ENCODE measurements at places on chromosomes 6 and 20.
A peak's percentile ranks its signal among the peaks of the same experiment; 100 is the strongest.

GRCh38 chr6:119620846-119621555 is 271.4 kb upstream of the MAN1A1 start:
- DNase-seq: no peak

GRCh38 chr6:111573892-111574797 is 31.5 kb downstream of the TRAF3IP2 start:
- no peak for DNase-seq

- DNase-seq: no peak
Observed at GRCh38 chr6:39499053-39499452, 176.6 kb upstream of the KCNK16 start.

- peak; percentile 81 for DNase-seq
Observed at GRCh38 chr6:27902335-27903314, 9.6 kb downstream of the OR2B2 start.

- DNase-seq: no peak
Observed at GRCh38 chr6:162864911-162865310, 137.1 kb downstream of the PACRG start.

DNA sequence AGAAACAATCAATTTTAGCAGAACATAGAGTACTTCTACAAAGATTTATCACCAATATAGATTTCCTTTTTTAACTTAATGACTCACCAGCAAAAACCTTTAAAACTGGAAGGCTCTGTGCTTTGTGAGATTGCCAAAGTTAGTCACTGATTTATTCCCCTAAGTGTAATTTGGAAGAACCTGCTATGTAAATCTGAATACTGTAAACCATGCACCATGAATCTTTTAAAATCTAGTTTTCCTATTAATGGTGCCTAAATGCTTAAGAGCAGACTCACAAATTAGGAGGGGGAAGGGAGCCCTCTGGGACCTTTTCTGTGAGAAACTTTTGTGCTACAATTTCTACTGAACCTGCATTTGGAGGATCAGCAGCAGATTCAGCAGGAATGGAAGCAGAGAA is 57.8 kb upstream of the PNRC1 start:
- no peak for DNase-seq

DNA sequence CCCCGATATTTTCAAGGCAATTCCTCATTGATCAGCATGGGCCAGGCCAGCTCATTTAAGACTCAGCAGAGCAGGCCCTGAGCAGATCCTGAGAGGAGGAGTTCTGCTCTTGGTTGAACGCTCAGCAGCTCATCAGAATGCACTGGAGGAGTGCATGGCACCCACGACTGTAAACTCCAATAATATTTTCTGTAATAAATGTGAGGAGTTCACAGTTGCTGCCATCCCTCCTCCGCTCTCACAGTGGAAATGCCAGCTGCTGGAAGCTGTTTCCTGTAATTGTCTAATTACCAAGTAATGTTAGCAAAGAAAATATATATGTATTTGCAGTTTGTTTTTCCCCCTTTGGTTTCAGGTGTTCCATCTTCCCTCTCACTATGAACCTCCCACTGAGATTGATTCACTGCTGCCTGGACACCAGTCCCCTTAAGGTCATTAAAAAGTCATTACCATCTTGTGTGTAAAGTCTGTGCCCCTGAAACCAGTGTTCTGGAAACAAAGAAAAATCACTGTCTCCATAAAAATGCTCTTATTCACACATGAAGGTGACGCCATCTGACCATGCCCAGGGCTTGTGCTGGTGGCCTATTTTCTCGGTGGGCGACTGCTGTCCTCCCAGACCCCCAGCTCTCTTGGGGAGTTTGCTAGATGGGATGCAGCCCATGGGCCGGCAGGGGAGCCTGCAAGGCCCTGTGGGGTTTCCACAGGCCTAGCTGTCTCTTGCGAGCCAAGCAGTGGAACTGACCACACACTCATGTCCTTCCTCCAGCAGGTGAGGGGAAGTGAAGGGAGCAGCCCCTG is 374.2 kb downstream of the ZFAND3 start:
- DNase-seq: no peak

- no peak for DNase-seq
Observed at GRCh38 chr6:111646942-111647341, 41.3 kb upstream of the TRAF3IP2 start.

DNA sequence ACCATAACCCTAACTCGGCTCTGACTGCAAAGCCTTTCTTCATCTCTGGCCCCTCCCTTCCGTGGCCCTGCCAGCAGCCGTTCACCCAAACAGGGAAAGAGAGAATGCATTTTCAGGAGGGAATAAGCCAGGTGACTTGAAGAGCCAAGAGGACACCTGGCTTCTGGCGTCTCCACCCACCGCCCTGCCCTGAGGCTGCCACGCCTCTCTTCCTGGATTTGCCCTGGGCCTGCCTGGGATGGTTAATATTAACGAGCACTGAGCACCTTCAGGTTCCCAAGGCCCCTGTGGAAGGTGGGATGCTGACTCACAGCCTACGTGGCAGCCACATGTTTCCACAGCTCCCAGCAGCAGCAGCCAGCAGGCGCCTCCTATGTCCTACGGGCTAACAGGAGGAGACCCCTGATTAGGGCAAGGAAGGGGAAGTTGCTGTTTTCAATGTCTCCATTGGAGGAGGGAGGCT is 138.0 kb upstream of the RREB1 start:
- DNase-seq: no peak

GRCh38 chr20:54909702-54910101 is 434.3 kb downstream of the DOK5 start:
- DNase-seq: no peak

DNA sequence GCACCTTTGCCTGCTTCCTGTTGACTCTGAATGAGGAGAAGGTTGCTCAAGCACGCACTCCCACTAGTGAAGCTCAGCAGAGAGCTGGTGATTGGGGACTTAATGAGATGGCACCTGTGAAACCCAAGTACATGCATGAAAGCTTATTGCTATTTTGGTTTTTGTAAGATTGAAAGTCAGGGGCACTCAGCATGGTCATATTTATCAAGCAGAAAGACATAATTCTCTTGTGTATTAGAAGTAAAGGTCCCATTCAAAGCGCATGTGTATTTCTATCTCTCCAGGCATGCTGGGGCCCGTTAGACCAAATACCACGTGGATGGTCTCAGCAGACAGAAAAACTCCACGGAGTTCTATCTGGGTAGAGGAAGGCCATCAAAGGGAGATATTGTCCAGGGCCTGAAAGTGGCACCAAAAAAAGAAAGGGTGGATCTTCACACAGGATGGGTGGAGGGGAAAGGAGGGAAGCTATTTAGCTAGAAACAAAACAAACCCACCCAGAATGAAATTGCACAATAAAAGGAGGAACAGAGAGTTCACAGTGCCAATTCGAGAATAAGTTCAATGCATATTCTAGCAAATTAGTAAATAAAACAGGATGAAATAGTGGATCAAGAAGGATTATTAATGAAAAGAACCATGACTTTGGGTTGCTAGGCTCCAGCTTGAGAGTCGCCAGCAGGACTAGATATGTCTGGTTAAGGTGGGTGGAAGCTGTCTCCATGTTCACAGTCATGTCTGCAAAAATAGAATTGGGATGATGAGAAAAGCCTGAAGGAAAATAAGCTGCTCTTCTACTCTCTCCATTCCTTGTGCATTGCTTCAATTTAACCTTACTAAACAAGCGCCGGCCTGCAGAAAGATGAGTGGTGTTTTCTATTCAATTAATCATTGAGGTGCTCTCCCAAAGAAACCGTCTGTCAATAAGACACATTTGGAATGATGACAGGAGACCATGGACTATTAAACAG is 224.9 kb upstream of the DTNBP1 start:
- no peak for DNase-seq

DNA sequence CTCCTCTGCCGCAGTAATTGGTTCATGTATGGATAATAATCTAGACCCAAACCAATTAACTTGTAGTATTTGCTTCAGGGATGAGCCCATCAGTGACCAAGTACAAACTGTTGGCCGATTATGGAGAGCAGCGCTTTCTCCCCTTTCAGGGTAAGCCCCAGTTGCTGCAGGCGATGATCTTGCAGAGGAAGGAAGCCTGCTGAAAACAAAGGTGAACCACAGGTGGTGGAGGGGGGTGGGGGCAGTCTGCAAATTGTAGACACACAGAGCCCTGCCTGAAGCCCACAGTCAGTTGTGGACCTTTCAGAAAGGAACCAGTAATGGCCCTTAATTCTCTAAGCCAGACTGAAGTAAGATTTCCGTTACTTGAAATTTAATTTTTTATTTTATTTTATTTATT is 167.9 kb upstream of the JARID2 start:
- peak; percentile 57 for DNase-seq

GRCh38 chr6:100465701-100466409 is 1.1 kb upstream of the SIM1 start:
- no peak for DNase-seq

DNA sequence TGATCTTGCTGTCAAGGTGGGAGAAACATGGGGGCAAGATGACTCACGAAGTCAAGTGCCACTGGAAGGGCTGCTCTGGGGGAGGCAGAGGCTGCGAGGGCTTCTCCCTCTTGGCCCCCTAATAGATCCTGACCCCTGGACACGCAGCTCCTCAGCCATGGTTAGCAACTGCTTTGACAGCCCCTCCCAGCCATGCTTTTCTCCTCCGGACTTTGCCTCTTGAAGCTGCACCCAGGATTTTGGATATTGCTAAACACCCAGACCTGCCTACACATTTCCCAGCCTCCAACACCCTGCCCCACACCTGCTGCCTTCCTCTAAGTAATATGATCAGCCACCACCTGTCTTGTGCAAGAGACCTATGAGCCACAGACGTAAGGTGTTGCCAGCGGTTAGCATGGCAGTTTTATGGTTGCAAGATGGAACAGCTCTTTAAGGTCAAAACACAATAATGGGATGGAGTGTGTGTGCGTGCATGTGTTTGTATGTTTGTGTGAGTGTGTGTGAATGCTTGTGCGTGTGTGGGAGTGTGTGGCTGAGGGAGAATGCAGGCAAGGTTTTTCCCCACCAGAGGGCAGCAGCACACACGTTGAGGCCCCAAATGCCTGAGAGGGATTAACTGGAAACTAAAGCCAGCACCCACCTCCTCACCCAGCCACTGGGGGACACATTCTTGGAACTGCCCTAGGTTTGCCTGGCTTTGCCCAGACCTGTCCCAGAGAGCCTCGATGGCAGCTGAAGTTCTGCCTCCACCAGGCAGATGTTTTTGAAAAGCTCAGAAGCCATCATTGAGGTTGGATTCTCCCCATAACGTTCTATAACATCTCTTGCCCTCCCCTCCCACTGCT is 2.5 kb downstream of the IP6K3 start:
- DNase-seq: peak; percentile 57

- DNase-seq: no peak
Observed at GRCh38 chr20:43968341-43969000, 53.8 kb downstream of the TOX2 start.

- no peak for DNase-seq
Observed at GRCh38 chr6:53390010-53390409, 41.3 kb upstream of the ELOVL5 start.

- no peak for DNase-seq
Observed at GRCh38 chr20:33687370-33687915, 1.3 kb upstream of the E2F1 start.

DNA sequence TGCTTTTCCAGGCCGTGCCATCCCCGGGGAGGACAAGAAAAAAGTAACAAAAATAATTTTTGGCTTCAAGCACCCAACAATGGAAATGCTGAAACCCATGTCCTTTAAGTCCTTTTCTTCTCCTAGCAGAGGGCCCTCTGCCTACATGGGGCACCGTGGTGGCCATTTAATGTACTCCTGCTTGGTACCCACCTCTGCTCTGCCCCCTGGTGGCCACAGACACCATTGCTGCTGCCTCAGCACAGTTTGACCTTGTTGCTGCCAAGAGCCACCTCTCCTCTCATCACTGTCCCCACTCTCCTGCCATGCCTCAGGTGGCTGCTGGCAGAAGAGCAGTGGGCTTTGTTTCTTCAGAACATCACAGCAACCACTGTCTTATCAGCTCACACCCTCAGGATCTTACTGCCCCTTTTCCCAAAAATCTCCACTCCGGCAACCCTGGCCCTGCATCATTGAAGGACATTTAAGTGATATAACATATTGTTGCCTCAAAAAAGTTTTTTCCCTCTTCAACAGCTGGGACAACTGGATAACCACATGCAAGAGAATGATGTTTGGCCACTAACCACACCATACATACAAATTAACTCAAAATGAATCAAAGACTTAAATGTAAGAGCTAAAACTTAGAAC is 12.9 kb upstream of the ARMC2 start:
- DNase-seq: peak; percentile 81

DNA sequence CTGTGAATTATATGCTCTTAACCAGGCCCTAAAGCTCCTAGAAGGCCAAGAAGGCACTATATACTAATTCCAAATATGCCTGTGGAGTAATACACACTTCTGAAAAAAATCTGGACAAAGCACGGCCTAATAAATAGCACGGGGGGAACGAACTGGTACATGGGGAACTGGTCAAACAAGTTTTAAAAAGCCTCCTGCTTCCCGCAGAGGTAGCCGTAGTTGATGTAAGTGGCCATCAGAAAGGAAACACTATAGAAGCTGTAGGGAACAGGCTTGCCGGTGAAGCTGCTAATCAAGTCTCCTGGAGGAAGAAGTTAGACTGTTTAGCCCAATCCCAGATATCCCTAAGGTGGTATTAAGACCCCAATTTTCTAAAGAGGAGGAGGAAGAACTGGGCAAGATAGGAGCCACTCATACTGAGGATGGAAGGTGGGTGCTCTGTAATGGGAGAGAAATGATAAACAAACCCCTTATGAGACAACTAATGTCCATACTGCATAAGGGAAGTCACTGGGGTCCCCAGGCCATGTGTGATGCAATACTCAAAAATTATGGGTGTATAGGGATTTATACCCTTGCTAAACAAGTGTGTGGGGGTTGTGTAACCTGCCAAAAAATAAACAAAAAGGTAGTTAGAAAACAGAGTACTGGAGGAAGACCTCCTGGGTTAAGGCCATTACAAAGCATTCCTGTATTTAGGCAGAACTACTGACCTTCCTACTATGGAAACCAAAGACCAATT is 27.1 kb upstream of the ZNF318 start:
- DNase-seq: no peak

DNA sequence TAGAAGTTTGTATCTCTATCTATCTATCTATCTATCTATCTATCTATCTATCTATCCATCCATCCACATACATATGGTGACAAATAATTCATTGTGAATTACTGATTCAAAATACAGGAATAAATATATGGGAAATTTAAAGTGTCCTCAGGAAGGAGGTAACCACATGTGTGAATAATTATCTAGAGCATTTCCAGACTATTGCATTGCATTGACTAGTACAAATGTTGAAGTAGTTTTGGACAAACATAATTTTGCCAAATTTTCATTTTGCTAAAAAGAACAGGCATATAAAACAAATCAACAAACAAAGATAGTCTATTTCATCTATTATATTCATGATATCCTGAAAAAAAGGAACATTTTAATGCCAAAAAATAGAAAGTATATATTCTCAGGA is 192.7 kb downstream of the UTRN start:
- no peak for DNase-seq

DNA sequence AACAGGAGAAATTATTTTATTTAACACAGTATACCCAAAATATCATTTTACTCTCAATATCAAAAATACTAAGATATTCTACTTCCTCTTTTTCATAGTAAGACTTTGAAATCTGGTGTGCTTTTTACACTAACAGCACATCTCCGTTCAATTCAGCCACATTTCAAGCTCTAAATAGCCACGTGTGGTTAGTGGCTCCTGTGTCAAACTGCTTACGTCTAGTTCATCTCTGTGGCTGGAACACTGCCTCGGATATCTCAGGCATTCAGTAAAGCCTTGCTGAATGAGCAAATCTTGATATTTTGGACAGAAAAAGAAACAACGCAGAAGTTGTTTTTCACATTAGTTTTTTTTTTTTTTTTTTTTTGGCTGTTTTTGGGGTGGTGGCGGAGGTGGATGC is 136.1 kb downstream of the EYA4 start:
- DNase-seq: no peak

Data from Jurkat, Clone E6-1 (cell line).